HuH-7.5 (cell line): ENCODE measurements at places on chromosomes 2 and 18.

- no peak for DNase-seq
These were observed 108.4 kb upstream of the YPEL5 start for GRCh38 chr2:30038419-30038818.

DNA sequence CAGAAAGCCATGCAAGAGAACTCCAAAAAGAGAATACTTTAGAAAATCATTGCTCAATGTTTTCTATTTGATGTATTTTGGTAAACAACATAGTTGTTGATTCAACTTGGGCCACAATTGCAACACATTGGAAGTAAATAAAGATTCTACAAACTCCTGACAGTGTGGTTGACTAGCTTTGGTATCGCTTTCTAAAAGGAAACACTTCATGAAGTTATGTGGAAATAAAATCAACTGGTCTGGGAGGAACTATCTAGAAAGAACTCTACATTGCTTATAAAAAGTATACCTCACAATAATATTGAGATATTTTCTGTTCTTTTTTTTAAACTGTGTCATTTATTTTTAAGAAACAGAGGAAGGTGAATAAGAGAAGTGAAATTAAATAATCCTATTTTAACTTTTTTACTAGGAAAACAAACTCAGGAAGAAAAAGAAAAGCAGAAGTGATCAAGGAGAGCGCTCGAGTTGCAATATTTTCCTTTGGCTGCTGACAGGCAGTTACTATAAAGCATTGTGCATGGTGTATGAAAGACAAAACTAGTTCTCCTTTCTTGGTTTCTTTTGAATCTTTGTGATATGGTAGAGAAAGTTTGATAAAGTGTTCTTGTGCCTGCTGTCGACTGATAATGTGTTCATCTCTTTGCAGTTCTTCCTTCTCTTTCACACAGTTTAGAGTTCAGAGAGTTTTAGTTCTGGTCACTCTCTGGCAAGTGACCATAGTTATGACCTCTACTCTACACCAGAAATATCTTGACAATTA, 3.0 kb downstream of the DHRS9 start:
- DNase-seq, result no peak

DNA sequence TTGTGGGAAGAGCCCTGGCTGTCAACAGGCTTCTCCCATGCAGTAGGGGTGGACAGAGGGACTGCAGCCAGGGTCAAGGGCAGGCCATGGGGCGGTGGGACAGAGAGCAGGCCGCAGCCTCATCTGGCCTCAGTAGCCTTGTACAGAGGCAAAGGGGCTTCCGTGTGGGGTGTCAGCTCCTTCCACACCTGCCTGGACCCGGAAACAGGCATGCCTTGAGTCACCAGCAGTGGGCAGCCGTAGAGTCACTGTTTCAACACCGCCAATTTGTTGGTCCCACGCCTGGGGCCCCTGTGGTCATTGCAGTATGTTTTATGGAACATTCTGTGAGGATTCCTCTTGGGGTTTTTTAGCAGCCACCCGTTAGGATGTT, 173.0 kb downstream of the SMAD7 start:
- no peak for DNase-seq

GRCh38 chr18:52953387-52953786, 613.4 kb downstream of the DCC start:
- no peak for DNase-seq

GRCh38 chr18:46400449-46400848, 256.6 kb downstream of the LOXHD1 start:
- DNase-seq, result no peak

DNA sequence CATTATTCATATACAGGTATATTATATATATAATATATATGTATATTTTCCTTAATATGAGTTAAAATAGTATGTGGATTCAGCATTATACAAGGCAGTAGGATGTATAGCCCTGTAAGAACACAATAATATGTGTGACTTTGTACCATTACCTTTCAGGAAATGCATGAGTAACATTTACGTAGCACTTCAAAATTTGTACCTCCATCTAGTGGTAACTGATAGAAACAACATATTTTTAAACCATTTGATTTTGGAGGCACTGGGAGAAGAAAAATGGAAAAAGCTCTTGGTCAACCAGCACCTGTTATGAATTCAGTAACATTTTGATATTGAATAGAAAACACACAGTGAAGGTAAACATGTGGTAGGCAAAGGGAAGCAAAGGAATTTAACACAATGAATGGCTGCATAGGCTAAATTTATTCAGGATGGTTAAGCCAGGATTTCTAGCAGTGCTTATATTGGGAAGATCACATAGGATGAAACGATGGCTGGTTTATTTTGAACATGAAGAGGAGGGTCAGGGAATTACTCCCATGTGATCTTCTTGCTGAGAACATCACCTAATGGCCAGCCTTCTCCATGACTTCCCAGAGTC, 565.5 kb downstream of the CCDC85A start:
- DNase-seq, result no peak

- DNase-seq, result no peak
These were observed 35.1 kb upstream of the MTX2 start for GRCh38 chr2:176234156-176234555.

DNA sequence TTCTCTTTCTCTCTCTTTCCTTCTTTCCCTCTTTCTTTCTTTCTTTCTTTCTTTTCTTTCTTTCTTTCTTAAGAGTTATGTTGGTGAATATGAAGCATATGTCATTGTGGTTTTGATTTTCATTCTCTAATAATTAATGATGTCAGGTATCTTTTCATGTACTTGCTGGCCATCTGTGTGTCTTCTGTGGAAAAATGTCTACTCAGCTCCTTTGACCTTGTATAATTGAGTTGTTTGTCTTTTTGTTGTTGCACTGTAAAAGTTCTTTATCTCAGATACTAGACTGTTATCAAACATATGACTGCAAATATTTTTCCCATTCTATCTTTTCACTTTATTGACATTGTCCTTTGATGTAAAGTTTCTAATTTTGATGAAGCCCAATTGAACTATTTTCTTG, 645.1 kb downstream of the CNTNAP5 start:
- DNase-seq, result no peak

DNA sequence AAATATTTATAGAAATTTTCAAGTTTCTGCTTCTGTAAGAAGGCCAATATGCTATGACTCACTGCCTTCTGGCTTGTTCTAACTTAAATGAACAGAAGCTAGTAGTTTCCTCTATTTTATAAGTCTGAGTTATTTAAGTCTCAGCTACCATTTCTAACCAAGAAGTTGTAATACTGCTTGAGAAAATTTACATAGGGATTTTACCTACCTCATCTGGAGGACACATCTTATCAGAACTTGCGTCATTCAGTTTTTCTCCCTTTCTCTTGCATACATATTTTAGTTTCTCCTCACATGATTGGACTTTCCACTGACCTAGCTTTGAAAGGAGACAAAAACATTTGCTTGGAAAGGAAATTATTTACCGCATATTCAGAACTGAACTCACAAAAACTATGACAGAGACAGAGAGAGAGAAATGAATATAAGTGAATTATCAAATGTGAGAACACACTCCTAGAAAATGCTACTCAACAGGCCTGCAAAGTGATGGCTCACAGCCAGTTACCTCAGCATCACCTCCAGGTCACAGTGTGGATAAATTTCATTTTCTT, 81.1 kb upstream of the CD302 start:
- DNase-seq, result no peak

GRCh38 chr2:196200557-196200956, 29.2 kb upstream of the STK17B start:
- no peak for DNase-seq

DNA sequence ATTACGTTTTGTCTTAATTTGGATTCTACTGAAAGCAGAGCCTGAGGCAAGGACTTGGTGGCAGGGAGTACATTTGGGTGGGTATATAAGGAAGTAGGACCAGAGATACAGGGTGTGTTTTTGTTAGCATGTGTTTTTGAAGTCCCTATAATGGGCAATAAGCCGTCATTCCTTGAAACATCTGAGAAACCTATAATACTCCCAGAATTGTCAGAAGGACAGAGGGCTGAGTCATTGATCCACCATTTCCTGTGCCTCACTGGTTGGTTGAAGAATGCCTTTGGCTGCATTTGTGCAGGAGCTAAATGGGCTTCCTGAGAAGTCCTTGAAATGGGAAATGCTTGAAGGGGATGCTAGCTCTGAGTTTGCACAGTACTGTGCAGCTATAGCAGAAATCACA, 281.8 kb upstream of the ZEB2 start:
- no peak for DNase-seq

GRCh38 chr2:241808051-241808720, 807 bp upstream of the NEU4 start:
- DNase-seq, result peak; percentile 15

GRCh38 chr2:136246086-136246669, 128.2 kb upstream of the CXCR4 start:
- no peak for DNase-seq

GRCh38 chr2:207505728-207506127, 24.0 kb upstream of the CREB1 start:
- DNase-seq, result no peak

DNA sequence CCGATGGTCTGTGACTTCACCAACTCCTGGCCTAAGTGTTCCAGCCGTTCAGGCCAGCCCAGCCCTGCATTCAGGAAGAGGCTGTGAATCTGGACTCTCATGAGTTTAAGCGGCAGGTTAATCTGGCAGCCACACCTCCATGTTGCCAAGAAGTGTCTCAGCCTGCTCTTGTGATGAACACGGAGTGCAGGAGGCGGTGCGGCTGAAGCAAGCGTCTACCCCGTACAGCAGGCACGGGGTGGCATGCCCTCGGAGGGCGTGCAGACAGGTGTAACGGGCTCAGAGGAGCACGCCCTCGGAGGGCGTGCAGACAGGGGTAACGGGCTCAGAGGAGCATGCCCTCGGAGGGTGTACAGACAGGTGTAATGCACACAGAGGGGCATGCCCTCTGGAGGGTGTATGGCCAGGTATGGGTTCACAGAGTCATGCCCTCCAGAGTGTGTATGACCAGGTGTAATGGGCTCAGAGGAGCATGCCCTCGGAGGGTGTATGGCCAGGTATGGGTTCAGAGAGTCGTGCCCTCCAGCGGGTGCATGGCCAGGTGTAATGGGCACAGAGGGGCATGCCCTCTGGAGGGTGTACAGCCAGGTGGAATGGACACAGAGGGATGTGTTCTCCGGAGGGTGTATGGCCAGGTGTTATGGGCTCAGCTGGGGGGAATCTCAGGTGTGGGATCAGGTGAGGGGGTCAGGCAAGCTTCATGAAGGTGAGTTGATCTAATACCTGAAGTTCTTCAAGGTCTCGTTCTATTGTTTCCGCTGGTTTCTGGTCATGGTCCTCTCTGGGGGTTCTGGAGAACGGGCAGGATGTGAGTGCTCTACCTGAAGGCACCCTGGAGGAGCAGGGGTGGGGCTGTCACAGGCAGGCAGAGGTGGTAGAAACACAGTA, 22.6 kb downstream of the CROCC2 start:
- no peak for DNase-seq

DNA sequence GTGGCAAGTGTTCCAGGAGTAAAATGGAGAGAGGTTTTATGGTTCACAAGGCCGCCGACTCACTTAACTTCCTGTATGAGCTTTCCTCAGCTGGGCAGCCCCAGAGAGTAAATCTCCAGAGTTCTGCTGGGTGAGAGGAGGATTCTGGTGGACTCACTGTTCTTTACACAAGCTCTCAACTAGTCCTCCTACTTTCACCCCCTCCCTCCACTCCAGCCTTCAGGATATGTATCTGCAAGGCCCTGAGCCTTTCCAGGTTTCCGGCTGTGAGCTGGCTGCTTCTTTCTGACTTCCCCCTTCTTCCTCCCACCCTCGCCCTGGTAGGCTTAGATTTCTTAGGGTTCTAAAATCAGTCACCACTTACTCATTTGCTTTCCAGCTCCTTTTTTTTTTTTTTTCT, 34.0 kb downstream of the EML6 start:
- no peak for DNase-seq

DNA sequence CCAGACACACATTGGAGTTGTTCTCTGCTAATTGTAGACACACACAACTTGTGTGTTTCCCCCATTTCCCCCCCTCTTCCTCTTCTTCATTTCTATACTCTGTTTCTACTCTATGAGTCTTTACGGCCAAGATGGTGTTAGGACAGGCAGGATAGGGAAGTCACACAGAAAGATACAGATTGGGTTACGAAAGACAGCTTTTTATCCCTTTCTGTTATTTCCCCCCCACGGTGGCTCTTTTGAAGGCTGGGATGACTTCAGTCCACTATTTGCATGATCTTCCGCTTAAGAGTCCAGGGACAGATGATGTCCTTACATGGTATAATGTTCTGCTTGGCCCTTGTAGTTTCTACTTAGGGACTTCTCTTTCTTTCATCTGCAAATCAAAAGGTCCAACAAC, 1.6 kb upstream of the EMILIN2 start:
- no peak for DNase-seq

DNA sequence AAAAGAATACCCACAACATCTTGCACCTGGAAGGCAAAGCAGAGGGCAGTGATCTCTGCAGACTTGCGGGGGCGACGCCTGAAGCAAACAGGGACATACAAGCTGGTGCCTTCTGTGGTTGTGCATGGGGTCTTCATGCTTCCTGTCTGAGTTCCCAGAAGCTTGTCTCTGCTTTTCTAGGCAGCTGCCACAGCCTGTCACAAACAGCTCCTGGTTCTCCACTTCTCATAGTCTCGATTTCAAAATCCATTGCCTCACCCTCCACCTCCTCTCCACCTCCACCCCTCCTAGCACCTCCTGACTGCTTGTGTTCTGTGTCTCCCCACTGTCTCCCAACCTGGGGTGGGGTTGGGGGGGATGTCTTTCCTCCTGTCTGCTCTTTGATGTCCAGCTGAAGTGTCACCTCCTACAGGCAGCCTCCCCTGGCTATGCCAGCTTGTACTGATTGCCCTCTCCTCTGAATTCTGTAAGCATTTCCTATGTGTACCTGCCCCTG, 1.7 kb upstream of the PROC start:
- no peak for DNase-seq

- no peak for DNase-seq
These were observed 1.8 kb downstream of the NGEF start for GRCh38 chr2:233011268-233011650.

GRCh38 chr2:10329880-10330699, 27.4 kb downstream of the HPCAL1 start:
- DNase-seq, result peak; percentile 45

- DNase-seq, result no peak
These were observed 1040.7 kb upstream of the SLC39A10 start for GRCh38 chr2:194616334-194616733.

DNA sequence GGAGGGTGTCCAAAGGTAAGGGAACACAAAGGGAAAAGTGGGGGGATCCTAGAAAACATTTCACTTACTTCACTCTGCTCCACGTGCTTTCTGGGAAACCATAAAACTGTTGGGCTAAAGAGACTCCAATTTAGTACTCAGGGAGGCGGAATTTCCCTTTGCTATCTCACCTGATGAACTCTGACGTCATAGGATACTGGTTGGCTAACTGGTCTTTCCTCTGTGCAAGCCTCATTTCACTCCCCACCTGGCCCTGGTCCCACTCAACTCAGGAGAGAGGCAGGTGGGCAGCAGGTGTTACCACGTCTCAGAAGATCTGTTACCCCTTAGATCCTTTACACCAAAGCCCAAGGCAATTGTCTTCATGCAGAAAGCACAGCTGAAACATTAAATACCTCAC, 51.8 kb upstream of the PMAIP1 start:
- no peak for DNase-seq

DNA sequence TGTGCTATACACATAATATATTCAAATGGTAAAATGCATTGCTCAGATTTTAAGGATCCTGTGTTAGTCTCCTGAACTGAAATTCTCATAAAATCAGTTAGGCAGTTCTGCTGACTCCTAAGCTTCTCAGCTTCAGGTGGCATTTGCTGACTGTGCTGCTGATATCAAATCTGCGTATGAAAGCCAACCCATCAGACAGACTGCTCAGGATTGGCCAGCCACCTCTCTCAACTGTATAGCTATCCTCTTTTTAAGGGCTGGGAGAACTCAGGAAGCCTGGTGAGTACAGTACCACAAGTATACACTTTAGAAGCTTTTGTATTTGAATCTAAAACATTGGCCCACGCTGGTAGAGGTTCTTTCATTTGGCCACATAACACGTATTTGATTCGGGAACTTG, 28.7 kb downstream of the PTCD3 start:
- DNase-seq, result no peak
